ENCODE measurements at places on chromosomes 12 and 14.

DNA sequence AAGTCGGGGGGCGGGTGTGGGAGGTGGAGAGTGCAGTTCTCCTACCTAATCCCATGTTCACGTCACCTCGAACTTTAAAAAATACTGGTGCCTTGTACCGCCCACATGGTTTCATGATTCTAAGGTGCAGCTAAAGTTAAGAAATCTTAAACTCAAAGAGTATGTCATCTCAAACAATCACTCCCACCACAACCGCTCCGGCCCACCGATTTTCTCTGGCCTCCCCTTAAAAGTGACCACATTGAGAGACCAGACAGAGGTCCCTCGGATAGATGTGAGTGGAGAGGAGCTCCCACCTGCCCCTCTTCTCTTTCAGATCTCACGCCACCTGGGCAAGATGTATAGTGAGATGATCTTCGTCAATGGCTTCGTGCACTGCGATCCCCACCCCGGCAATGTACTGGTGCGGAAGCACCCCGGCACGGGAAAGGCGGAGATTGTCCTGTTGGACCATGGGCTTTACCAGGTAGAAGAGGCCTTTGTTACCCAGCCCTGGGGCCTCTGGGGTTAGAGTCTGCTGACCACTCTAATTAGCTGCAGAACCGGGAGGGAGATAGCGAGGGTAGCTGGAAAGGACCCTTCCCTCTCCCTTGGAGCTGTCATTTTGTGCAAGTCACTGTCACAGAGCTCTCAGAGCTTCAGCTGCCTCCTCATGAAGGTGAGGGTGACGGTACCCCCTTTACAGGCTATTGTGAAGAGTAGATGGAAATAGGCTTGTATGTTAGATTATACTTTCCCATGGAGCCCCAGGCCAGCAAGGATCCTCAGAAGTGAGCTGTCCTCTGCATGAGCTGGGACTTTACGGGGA is 124.4 kb downstream of the ADCK1 start:
- no peak for DNase-seq

DNA sequence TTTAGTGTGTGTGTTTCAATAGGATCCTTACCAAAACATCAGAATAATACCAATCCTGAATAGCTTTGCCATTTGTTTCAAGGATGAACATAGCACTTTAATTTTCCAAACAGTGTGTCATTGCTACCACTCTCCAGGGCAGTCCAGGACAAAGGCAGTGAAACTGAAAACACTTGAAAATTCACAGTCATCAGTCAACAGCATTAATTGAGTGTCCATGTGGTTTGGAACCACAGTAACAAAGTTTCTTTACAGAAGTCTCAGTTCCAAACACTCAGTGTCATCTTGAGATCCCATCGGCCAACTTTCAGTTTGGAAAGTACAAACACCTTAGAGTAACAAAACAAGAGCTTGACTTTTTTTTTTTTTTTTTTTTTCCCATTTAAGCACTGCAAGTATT is 228.4 kb upstream of the SOX5 start:
- DNase-seq: no peak

DNA sequence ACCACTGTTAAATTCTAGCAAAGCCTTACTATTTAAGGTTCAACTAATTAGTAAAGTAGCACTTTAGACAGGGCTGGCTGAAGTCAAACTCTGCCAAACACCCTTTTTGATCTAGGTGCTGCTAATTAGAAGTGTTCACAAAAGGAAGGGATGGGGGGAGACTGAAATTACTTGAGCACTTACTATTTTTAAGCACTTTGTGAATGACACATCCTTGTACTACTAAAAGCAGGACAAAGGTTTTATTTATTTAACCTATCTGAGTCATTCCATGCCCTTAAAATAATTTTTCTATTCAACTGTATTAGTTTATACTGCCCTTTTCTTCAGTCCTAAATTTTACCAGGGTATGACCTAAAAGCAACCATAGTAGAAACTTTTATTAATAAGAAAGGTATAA is 20.1 kb downstream of the MBIP start:
- DNase-seq: no peak

- no peak for DNase-seq
These were observed 15.0 kb downstream of the GSG1 start for GRCh38 chr12:13088496-13088895.

GRCh38 chr12:101713930-101714329 is 16.5 kb downstream of the CHPT1 start:
- no peak for DNase-seq

DNA sequence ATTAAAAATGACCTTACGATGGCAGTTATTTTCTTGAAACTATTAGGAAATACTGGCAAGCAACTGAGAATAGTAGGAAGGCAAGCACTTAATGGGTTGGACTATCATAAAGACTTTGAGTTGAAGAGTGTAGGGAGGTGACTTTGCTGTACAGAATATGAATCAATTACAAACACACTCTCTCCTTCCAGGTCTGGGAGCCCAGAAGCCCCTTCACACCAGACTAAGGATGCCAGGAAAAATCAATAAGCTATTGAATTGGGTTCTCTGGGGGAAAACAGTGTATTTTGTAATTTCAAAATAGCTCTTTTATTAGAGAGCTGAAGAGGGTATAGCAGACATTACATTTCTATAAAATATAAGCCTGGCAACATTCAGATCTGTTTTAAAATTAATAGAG is 736.4 kb downstream of the NOVA1 start:
- no peak for DNase-seq

DNA sequence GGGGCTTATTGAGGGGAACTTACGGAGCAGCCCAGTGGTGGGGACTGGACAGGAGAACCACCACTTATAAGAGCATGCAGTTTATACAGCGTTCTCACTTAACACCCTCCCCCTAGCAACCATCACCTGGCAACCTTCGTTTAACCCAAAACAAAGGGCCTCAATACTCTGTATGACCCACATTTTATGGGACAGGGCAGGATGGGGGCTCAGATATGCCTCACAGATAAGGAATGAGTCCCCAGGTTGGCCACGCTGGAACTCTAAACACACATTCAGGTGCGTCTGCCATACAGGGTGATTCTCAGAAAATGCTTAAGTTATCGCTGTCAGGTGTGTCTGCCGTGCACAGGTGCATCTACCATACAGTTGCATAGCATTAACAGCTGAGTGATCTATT is 99.2 kb downstream of the GCH1 start:
- no peak for DNase-seq

DNA sequence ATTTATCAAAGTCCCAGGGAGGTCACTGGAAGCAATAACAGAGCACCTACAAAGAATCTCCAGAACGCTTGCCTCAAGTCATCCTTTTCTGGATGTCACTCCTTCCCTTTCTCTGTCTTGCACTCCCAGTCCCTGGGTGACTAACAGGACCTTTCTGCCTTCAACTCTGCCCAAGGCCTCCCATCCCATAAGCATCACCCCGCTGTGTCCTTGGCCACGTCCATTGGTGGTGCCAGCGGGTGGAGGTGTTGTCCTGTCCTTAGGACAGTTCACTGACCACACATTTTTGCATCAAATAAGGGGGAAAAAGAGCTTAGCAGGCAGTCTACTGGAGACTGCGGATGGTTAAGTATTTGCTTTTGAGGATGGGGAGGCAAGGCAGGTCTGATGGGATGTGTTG is 23.6 kb upstream of the PLEK2 start:
- DNase-seq: no peak

GRCh38 chr12:108333898-108334699 is 5.0 kb downstream of the CMKLR1 start:
- DNase-seq: no peak

- no peak for DNase-seq
These were observed 87.4 kb downstream of the OR11H12 start for GRCh38 chr14:18688346-18688745.

- no peak for DNase-seq
These were observed 79.2 kb upstream of the CMKLR1 start for GRCh38 chr12:108418164-108418890.

- no peak for DNase-seq
These were observed 199.0 kb upstream of the ATP2B1 start for GRCh38 chr12:89907659-89908058.

GRCh38 chr12:998020-998874 is 7.2 kb downstream of the ERC1 start:
- DNase-seq: no peak

DNA sequence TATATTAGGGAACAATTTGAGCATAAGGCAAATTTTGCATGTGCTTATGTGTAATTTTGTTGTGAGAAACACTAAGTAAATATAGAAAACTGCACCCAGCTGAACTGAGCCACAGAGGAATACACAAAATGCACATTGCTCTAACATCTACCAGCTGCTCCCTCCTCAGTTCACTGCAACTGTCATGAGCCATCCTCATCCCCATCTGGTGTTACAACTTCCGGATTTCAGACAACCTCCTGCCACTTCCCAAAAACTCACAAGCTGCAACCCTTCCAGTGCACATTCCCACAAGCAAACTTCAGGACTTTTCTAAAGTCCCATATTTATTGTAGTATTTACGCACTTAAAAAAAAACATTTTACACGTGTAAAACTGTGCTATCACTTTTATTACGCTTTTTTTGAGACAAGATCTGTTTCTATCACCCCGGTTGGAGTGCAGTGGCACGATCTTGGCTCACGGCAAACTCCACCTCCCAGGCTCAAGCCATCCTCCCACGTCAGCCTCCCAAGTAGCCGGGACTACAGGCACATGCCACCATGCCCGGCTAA is 169.1 kb upstream of the TBX3 start:
- no peak for DNase-seq

DNA sequence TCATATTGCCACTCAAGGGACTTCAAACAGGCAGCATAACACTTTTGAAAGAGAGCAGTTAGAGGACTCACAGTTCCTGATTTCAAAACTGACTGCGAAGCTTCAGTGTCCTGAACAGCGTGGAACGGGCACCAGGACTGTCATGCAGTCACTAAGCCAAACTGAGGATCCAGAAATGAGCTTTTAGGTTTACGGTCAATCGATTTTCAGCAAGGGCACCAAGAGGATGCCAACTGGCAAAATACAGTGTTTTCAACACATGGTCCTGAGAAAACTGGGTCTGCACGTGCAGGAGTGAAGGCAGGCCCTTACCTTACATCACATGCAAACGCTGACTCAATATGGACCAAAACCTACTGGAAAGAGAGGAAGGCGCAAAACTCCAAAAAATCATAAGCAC is 15.6 kb downstream of the BRF1 start:
- no peak for DNase-seq

DNA sequence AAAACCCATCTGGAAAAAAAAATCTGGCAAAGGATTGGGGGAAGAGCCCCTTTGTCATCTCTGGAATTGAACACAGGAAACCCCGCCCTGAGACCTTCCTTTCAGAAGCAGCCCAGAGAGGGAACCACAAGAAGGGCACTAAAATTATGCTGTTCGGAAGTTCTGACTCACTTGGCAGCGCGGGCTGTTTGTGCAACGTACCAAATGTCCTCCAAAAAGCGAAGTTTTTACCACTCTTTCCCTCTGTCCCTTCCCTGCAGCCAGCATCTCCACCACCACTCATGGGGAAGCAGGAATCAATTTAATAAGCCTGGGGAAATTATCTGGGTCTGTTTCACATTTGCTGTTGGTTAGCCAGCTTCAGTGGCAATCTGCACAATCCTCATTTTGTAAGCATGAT is 3.2 kb upstream of the SYNE3 start:
- DNase-seq: peak; percentile 35

GRCh38 chr12:80864046-80864735 is 73.5 kb downstream of the LIN7A start:
- no peak for DNase-seq

DNA sequence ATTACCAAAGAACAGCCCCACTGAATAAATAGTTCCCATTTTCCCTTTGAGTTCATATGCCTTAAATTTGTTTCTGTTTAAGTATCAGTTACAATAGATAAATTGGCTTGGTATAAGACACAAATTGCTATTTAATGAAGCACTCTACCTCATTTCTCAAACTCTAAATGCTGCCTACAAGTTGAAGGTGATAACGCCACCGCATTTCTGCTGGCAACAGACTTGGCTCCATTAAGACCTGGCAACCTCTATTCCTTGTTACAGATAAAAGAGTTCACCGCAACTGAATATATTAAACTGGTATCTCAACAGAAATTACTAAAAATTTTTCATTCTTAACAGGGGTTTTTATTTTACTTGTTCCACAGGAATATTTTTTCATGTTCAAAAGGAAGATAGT is 35.6 kb downstream of the GXYLT1 start:
- no peak for DNase-seq

GRCh38 chr12:108694812-108695278 is 36.5 kb downstream of the CORO1C start:
- no peak for DNase-seq

GRCh38 chr12:15417691-15418090 is 95.4 kb downstream of the PTPRO start:
- DNase-seq: no peak

GRCh38 chr14:68922886-68923285 is 56.2 kb downstream of the ACTN1 start:
- no peak for DNase-seq

- DNase-seq: peak; percentile 21
These were observed 23.2 kb upstream of the ESRRB start for GRCh38 chr14:76352639-76353281.

GRCh38 chr12:111384596-111384995 is 15.7 kb upstream of the PHETA1 start:
- DNase-seq: no peak

- no peak for DNase-seq
These were observed 39.1 kb upstream of the FRS2 start for GRCh38 chr12:69430942-69431590.

DNA sequence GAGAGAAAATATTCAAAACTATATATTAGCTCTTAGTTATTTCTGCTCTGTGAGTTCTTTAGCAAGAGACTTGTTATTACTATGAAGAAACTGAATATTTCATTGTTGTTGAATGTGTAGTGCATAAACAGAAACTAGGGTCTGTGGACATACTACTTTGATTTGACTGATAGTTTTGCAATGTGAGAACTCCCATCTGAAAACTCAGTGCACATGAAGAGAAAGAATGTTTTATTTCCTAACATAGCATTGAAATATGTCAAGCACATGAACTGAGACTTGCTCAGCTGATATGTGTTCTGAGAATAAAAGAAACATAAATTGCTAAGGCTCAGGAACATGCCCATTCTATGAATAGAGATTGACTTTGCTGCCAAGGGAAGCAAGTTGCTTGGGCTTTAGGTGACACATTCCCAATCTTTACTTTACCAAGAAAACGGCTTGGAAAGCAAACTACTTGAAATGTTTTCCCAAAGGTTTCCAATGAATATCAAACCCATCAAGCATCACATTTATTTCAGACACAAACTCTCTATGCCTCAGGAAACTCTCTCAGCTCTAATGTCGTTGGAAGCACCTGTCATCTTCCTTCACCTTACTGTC is 290.4 kb downstream of the SLC16A7 start:
- DNase-seq: no peak

- no peak for DNase-seq
These were observed 1.8 kb downstream of the SMIM41 start for GRCh38 chr12:52081263-52081733.

DNA sequence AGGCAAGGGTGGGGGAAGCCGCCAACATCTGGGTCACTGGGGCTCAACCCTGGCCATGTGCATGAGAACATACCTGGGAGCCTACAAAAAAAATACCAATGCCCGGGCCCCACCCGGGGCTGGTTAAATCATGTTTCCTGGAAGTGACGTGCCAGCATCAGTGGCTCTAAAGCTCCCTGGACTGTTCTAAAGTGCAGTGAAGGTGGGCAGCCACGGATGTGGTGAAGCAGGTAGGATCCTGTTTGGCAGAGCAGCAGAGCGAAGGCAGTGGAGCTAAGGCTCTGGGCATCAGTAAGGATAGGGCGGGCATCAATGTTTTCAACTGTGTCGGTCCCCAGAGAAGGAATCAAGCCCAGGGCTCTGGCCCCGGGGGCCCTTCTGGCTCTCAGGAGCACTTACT is 525 bp upstream of the GPR68 start:
- no peak for DNase-seq

- DNase-seq: no peak
These were observed 28.4 kb upstream of the FOXN3 start for GRCh38 chr14:89445273-89445973.
